HFFc6 (cell line): ENCODE measurements at places on chromosomes 7 and 10. TPM values are rescaled to one million over a fixed set of nuclear protein-coding genes. Genes with fewer than 3 reads are reported as not detected.
A peak's percentile ranks its signal among the peaks of the same experiment; 100 is the strongest.

DNA sequence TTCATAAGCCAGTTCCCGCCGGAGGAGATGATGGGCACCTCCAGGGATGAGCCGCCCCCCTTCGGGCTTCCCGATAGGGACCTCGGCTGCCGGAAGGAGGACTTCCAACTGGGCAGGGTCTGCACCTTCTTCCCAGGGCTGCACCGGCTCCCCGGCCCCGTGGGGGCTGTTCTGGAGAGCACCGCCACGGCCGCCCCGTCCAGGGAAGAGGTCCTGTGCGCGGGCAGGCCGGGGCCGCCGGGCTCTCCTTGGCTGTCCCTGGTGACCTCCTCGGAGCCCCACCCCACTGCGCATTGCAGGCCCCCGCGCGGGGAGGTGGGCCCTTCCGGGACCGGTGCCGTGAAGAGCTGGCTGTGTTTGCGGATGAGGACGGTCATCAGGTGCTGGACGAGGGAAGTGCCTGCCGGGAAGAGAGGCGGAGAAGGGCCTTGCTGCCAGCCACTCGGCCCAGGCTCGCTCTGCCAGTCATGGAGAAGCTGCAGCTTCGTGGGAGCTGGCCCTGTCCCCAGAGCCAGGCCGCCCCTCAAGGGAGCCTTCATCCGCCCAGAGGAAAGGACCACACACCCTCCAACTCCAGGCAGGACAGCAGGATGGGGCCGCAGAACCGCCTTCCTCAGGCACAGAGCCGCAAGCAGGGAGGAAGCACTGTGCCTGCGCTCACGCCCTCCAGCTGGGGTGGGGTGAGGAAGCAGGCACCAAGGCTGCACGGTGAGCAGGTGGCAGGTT is 144.4 kb downstream of the MAPK8 start:
- peaks cover 35% of the 10 kb centered on the region for H3K36me3 ChIP-seq
- DNase-seq = no peak
- H3K4me3 ChIP-seq = no peak overlapping the region
- peaks cover 36% of the 10 kb centered on the region for H3K4me1 ChIP-seq

- H3K4me1 ChIP-seq = peaks cover 34% of the 10 kb centered on the region
- peak overlapping the region; percentile 62 for H3K4me3 ChIP-seq
- H3K36me3 ChIP-seq = no peaks in the 10 kb centered on the region
- H3K27me3 ChIP-seq = no peaks in the 10 kb centered on the region; the same call in 1 of the 2 replicates
- H3K27ac ChIP-seq = peak overlapping the region; percentile 93
- DNase-seq = peak; percentile 97
Observed at GRCh38 chr7:157309988-157310668, 26.7 kb upstream of the DNAJB6 start.

DNA sequence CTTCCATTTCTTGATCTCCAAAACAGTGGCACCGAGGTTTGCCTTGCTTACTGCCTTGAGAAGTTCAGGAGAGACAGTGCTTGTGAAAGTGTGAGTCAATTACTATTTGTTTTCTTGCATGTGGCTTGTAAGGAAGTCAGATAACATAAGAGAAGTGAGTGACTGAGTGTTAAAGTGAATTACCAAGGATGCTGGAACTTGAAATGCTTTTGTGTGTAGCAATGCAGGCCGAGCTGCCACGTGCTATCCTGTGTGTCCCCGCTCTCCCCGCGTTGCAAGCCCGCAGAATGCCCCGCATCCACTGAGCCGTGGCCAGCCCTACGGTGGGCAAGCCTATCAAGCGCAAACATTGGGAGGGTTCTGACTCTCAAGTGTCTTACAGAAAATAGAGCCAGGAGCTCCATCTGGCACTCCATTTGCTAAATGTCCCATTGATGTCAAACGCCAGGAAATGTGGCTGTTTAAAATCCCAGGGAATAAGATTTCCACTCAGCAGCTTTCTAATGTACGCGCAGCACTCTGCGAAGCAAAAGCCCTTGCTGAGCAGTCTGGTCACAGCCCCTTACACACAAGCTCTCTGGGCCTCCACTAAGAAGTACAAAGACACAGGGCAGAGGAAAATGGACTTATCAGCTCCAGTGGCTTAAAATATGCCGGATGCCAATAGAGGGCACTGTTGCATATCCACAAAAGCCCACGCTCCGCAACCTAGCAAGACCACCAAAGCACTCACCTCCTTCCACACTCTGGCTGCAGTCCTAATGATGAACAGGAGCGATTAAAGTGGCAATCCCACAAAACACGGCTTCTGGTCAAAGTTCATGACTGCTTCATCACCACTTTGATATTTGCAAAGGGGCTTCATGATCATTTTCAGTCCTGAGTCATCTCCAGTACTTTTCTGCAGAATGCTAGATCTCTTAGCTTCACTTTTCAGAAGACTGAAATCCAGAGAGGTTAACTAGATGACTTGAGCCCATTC is 158.0 kb upstream of the ITGB1 start:
- peak overlapping the region; percentile 30; the same call in 1 of the 2 replicates for H3K27ac ChIP-seq
- peaks cover 57% of the 10 kb centered on the region for H3K4me1 ChIP-seq
- H3K4me3 ChIP-seq = peak overlapping the region; percentile 1; the same call in 1 of the 2 replicates
- H3K27me3 ChIP-seq = peaks cover 1% of the 10 kb centered on the region; the same call in 1 of the 2 replicates

The AFAP1L2 gene
- 0.06 TPM in 1 of 3 replicates, not detected in the others for total RNA-seq
